ENCODE measurements at places on chromosomes 16 and 17.

DNA sequence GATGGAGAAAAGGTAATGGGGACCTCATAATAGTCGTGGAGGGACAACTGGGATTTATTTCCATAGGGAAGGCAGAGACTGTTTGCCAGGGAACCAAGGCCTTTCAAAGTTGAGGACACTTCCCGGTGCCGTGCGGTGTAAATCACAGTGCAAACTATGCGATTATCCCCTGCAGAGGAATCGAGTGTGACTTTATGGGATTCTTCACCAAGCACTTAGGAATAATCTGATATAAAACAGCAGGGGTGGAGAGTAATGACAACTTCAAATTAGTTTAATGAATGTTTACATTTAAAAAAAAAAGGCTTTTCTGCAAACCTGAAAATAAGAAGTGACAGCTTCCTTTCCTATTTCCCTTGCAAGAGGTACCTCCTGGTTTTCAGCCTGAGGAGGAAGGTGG lies 538.2 kb downstream of the MAF start:
- DNase-seq = no peak

- no peak for DNase-seq
Observed at GRCh38 chr16:10584981-10585438, 4.6 kb upstream of the EMP2 start.

GRCh38 chr17:3794557-3795389 lies 6.2 kb downstream of the ITGAE start:
- DNase-seq = no peak

GRCh38 chr17:74923538-74924249 lies 379 bp upstream of the OTOP2 start:
- peak; percentile 69 for DNase-seq

GRCh38 chr17:81926451-81927151 lies 934 bp downstream of the MAFG start:
- DNase-seq = peak; percentile 69

DNA sequence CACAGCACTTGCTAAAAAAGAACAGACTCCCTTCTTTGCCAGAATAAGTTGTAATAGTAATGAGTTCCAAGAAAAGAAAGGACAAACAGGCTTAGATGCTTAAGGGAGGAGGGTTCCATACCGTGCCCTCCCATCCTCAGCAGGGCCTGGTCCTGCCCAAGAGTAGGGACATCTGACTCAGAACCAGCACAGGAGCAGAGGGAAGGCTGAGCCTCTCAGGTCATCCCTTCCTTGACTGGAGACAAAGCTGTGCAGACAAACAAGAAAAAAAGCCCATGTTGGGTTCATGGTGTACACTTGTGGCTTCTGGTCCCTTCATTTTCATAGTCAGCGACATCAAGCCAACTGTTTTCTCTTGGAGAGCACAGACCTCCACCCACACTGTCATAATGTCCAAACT lies 44.2 kb upstream of the NDRG4 start:
- DNase-seq = no peak

DNA sequence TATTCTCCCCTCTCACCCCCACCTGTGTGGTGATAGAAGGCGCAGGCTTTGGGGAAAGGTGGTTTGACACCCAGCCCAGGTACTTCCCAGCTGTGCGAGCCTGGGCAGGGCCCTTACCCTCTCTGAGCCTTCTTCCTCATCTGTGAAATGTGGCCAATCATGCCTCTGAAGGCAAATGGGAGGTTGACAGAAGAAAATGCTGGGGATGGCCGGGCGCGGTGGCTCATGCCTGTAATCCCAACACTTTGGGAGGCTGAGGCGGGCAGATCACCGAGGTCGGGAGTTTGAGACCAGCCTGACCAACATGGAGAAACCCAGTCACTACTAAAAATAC lies 43.7 kb downstream of the CRISPLD2 start:
- no peak for DNase-seq

GRCh38 chr17:72962106-72962505 lies 130.4 kb downstream of the SLC39A11 start:
- DNase-seq = no peak
